Hematopoietic multipotent progenitor cell treated with erythropoietin and hydrocortisone succinate and interleukin-3 and kit ligand, for 4 days (in vitro differentiated cells): ENCODE measurements at places on chromosomes 3 and 15.
A peak's percentile ranks its signal among the peaks of the same experiment; 100 is the strongest.

- DNase-seq = peak; percentile 88
These were observed 24.4 kb upstream of the COPG1 start for GRCh38 chr3:129224984-129225393.

DNA sequence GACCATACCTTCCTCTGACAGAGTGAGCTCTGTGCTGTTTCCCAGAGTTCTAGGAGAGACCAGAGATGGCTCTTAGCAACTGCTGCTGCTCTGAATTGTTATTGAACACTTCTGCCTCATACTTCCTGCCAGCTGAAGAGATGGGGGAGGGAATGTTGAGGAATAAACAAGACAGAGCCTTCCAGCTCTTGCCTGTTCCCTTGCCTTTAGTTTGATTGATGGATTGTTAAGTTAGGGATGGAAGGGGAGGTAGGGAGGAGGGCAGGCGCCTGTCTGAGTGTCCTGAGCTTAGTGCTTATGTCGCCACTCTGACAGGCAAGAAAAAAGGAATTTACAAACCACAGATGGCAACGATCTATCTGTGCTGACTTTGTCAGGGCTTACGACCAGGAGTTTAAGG is 42.8 kb downstream of the ZNF609 start:
- DNase-seq = no peak

DNA sequence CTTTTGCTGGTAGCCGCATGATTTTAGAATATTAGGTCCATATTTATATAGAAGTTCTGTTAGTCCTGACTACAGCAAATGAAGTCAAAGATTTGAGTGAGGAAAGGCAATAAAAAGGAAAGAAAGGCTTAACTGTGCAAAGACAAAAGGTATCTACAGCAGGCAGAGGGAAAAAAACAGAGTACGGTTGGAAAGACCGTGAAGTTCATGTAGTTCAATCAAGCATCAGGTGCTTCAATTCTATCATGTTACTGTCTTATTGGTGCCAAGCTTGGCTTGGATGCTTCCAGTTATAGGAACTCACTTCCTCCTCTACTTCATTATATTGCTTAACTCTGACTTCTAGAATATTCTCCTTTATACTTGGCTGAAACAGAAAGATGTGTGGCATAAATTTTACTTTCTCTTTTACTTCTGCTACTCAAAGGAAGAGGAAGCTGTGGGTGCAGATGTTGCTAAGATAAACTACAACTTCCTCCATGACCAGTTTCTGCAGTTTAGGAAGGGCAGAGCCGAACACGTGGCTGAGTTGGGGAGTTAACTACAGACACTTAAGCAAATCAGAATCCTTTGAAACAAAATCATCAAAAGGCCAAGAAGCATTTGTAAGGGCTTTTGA is 72.6 kb upstream of the ZBED2 start:
- peak; percentile 97 for DNase-seq

- DNase-seq = no peak
These were observed 255.9 kb downstream of the DOCK3 start for GRCh38 chr3:50930371-50931208.

GRCh38 chr15:50820808-50821382 is 55.4 kb upstream of the SPPL2A start:
- DNase-seq = no peak

- DNase-seq = no peak
These were observed 521.7 kb upstream of the MCTP2 start for GRCh38 chr15:93709708-93710107.

DNA sequence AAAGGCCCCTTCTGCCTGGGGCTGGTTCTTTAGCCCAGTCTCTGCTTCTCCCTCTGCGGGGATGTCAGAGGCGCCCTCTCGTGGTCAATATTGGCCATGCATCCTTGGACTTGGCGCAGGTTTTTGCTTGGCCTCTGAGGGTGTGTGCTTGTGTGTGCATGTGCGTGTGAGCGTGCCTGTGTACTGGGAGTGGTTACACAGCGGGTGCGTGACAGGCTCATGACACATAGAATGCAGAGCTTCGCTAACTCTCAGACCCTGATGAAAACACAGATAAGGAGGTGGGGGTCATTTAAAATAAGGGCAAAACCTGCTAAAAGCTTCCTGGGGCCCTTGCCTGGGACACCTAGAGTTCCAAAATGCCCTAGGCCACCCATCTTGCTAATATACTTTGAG is 160.9 kb downstream of the SMAD6 start:
- DNase-seq = peak; percentile 90

GRCh38 chr3:150412561-150413231 is 4.6 kb downstream of the TSC22D2 start:
- DNase-seq = peak; percentile 59

DNA sequence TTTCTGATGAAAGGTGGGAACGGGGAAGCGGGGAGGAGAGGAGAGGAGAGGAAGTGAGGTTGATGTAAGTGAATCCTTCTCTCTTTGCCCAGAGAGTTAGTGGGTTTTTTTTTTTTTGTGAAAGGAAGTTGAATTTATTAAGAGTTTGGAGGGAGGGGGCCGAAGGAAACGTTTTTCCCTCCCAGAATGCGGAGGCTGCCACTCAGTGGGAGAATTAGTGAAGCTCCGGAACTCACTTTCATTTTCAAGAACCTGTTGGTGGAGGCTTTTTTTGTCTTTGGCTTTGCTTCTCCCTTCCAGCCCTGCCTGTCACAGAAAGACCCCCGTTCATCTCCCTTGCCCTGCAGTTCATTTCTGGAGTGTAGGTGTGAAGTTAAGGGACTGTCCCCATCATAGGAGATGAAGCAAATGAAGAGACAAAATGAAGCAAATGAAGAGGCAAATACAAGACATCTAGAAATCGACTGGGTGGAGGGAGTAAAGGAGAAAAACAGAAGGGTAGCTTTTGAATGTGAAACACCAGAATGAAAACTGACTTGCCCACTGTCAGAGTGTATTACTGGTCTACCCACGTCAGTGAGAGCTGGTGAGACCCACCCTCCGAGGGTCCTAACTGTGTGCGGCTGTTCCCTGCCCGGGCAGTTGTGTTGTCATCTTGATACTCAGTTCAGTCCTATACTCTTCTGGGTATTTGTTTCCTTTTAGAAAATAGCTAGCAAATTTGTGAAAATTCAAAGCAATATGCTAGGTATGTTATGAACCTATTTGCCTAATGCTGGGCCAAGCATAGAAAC is 91.5 kb downstream of the ITPR1 start:
- peak; percentile 80 for DNase-seq

DNA sequence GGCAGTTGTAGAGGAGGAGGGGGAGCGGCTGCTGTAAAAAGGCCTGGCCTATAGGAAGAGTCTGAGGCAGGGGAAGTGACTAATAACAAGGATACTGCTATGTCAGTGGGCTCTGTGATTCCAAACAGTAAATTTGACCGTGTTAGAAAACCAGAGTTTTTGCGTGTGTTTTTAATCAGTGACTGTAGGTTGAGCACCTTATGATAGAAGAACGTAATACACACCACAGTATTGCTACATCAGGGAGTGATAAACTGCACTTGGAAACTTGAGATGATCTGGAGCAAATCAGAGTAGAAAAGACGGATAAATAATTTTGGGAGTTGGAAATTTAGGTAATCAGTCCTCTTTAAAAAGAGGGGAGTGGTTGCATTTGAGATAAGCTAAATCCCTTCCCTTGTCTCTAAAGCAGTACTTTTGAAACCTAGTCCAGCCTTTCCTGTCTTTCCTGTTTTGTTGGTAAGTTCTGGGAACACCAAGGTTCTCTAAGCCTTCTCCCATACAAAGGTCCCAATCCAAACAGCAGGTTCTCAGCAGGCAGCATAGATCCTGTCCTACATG is 130.5 kb upstream of the NR2E3 start:
- no peak for DNase-seq

DNA sequence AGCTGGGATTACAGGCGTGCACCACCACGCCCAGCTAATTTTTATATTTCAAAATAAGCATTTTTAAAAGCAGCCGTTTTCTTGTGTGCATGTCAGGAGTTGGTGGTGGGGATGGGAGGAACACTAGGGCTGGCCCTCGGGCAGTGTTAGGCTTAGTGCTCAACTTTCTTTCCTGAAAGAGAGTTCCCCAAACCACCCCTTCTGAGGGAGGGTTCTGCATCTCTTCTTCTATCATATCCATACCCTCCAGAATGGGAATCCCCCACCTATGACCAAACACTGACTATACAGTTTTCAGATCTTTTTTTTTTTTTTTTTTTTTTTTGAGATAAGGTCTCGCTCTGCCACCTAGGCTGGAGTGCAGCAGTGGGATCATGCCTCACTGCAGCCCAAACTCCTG is 12.5 kb downstream of the PFKFB4 start:
- DNase-seq = no peak

DNA sequence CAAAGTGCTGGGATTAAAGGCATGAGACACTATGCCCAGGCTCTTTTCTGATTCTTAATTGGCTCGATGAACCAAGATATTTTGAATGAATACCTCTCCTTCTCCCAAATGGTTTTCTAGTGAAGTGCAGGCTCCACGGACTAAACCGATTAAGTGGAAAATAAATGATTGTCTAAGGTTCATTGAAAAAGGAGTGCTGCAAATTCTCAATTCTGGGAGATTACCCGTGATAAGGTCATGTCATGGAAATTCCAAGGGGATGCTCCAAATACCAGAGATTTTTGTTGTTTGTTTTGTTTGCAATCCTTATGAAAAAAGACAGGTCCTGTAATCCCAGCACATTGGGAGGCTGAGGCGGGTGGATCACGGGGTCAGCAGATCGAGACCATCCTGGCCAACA is 406.9 kb upstream of the TBL1XR1 start:
- no peak for DNase-seq

DNA sequence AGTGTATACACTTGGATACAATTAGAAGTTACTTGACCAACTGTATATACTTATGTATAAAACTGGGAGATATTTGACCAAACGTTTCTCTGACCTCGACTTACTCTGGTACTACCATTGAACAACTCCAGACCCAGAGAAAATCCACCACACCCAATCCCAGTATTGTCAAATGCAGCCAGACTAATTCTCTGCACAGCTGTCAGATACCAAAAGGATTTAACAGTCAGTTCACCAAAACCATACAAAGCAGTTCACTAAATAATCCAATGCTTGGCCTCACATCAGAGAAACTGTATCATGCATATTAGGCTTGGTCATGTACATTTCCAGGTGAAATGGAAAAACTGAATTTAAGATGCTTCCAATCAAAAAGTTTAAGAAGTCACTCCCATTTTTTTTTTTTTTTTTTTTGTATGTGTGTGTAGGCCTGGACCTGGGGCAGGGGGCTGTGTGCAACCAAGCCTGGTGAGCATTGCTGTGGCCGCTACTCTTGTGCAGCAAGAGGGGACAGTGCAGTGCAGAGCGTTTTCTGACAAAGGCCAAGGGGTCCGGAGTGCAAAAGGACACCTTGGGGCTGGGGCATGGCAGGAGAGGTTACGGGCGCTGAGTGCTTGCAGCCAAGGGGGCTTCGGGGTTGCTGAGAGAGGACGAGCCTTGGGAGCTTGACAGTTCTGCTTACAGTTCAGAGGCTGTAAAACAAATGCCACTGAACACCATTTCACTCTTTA is 1.4 kb downstream of the TOMM70 start:
- DNase-seq = no peak

DNA sequence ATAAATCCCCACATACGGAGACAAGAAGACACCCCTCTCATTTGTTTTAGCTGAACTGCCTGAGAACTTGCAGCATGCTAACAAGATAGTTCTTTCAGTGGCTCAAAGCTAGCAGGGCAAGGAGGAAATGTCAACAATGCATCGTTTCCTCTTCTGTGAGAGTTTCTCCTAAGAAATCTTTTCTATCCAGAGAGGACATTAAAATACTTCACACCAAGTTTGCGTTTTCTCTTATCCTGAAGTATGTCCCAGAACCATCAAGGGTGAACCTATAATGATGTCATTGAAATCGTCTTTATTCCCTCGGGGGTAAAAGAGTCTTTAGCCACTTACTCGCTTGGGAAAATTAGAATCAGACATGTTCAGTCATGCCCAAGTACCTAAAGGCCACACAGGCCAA is 541.7 kb upstream of the MDFIC2 start:
- no peak for DNase-seq

DNA sequence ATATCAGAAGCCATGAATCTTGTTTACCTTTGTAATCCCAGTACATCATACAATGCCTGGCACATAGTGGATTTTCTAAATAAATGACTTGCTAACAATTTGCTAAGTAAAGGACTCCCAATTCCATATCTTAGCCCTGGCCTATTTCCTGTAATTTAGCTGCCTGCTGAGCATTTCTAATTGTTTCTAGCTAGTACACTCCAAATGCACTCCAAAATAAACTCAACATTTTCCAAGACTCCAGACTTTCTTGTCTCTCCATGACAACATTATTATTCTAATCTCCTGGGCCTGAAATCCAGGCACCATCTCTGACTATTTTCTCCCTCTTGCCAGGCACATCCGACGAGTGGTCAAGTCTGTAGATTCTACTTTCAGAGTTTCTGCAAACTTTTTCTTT is 773.5 kb downstream of the SQOR start:
- no peak for DNase-seq

- DNase-seq = no peak
These were observed 11.2 kb downstream of the DENND6A start for GRCh38 chr3:57681691-57682090.

DNA sequence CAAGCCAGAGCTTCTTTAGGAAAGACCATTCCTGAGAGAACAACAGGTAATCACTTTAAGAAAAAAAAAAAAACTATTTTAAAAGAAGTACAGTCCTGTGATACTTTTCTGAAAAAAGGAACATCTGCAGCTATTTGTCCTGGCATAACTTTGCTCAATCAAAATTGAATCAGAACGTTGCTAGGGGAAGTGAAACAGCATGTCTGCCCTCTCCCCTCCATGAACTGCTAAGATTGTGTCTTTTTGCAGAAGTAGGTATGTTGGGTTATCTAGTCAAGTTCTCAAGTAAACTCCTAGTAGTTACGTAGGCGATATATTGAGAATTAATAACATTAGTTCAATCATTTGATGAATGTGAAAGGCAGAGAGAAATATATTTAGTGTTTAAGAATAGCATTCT is 1013.3 kb downstream of the TUSC7 start:
- DNase-seq = peak; percentile 10

DNA sequence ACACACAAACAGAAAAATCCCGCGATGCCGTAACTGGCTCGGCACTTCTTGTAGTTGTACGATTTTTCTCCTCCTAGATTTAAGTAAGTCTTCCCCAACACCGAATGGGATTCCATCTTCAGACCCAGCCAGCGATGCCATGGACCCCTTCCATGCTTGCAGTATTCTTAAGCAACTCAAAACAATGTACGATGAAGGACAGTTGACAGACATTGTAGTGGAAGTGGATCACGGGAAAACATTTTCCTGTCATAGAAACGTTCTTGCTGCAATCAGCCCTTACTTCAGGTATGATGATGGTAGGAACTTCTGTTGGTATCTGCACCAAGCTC is 763 bp downstream of the KBTBD8 start:
- no peak for DNase-seq
